ENCODE measurements at places on chromosomes 16 and 17.

- DNase-seq: peak; percentile 91
Measured at GRCh38 chr17:38559051-38559879, 46.5 kb downstream of the SRCIN1 start.

DNA sequence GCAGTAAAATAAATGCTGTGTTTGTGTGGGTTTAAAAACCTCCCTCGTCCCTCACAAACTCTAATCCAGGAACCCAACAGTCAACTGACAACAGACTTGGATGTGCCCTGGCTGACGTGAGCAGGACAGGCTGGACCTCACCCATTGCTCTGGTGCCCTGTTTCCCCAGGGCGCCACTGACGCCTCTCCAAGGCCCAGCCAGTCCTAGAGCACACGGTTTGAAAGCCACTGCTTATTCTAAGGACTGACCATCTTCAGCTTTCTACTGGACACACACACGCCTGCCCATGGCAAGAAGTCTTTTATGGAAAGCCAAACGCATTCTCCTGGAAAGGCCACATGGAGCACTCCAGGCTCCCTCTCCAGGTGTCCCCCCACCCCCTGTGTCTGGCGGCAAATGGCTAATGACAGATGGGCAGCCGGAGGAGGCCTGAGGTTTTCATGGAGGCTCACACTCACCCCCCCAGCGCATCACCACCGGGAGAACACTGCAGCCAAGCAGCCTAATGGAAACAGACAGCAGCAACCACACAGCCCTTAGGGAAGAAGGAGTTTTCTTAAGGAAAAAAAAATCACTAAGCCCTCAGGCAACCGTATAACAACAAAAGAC lies 319.2 kb downstream of the SOX9 start:
- DNase-seq: peak; percentile 45

DNA sequence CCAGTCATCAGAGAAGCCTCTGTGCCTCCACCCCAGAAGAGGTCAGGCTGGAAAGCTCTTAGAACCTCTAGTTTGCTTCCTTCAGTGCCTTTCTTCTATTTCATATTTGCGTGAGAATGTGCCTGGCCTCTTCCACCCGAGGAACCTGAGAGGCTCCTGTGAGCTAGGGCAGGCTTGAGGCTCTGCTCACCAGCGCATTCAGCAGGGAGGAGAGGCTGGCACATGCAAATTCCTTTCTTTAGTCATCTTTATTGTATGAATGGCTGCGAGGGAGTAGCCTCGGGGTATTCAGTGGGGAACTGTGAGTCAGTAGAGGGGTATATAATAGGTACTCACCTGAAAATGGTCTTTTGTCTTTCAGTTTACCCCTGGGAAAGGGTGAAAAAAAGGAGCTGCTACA lies 268.3 kb downstream of the ABCC12 start:
- DNase-seq: no peak

GRCh38 chr16:30349675-30350074 lies 5.4 kb downstream of the CD2BP2 start:
- no peak for DNase-seq

- no peak for DNase-seq
Measured at GRCh38 chr17:77798031-77798430, 160.5 kb upstream of the TNRC6C start.

- DNase-seq: no peak
Measured at GRCh38 chr16:48112600-48112999, 43.2 kb downstream of the ABCC12 start.

DNA sequence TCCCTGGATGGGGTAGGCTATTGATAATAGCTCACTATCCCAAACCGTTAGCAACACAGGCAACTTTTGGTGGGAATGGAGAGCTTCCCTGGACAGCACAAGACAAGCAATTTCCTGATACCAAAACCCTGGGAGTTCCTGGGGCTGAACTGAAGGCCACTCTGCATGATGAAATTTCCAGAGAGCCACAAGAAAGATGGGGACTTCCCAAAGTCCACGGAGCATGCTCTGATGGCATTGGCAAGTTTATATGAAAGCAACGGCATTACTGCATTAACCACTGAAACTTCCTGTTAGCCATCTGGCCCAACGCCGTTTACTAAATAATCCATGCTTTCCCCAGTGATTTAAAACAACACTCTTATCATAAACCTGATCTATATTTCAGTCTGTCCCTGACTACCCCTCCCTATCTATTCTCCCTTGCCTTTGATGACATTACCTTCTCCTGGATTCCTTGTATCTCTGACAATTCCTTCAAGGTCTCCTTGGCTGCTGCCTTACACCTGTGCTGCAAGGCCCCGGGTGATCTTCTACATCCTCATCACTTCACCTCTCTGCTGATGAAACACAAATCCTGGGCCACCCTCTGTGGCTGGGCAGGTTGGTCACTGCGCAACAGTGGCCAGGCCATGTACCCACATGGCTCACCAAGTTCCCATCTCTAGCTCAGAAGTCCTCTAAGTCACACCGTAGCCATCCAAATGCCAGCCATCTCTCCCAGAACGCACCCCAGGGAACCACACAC lies 108.5 kb upstream of the RCVRN start:
- DNase-seq: no peak

DNA sequence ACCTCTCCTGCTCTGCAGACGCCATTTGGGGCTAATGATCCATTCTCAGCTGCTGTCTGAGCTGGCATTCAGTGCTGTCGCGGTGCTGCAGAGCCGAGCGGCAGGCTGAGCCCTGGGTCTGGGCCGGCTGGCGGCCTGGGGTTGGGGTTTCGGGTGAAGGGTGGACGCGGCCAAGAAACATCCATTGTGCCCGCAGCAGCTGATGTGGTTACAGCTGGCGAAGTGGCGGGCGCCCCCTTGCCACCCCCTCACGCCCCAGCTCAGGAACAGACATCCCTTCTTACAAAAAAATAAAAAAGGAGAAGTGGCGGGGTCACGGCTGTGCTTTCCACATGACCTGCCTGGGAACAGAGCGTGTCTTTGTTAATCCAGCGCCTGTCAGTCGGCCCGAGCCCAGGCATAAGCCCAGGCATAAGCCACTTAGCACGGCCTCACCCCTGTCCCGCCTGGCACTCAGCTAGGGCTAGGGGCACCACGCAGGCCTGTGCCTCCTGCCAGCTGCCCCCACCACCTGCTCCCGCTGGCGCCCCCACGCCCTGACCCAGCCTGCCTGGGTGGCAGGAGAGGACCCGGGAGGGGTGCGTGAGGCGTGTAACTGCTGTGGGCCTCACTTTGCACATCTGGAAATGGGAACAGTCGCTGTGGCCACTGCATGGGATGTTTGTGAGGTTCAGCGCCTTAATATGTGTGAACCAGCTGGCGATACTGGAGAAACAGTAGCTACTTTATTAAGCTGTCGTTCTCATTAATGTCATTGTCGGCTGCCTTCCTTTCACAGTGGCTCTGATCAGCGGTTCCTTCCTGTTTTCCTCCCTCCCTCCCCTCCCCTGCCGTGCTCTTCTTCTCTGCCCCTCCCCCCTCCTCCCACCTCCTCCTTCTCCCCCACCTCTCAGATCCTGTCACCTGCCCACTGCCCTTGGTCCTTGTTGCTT lies 197.7 kb upstream of the CIBAR2 start:
- no peak for DNase-seq

GRCh38 chr17:81388091-81388611 lies 7.1 kb upstream of the BAHCC1 start:
- no peak for DNase-seq

DNA sequence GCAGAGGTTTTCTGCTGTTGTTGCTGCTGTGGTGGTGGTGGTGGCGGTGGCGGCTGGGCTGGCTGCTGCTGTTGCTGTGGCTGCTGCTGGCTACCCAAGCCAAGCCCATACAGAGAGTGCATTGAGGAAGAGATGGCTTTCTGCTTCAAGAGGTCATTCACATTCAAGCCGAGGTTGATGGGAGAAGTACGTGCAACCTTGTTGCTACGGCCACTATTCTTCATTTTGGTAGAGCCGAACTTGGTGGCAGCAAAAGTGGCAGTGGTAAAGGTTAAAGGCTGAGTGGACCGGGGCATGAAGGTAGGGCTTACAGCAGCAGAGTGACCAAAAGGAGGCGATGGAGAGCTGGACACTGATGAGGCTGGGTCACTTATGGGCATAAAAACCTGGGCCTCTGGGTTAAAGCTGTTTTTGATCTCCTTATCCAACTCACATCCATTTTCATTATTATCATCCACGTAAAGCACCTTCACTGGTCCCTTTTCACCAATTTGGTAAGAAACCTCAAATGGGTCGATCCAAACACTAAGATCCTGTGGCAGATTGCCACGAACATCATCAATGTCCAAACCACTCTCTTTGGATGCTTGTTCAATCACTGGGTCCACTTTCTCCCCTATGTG lies 2.8 kb downstream of the TOB1 start:
- no peak for DNase-seq

GRCh38 chr17:48125829-48126531 lies 18.4 kb downstream of the SNX11 start:
- peak; percentile 64 for DNase-seq

DNA sequence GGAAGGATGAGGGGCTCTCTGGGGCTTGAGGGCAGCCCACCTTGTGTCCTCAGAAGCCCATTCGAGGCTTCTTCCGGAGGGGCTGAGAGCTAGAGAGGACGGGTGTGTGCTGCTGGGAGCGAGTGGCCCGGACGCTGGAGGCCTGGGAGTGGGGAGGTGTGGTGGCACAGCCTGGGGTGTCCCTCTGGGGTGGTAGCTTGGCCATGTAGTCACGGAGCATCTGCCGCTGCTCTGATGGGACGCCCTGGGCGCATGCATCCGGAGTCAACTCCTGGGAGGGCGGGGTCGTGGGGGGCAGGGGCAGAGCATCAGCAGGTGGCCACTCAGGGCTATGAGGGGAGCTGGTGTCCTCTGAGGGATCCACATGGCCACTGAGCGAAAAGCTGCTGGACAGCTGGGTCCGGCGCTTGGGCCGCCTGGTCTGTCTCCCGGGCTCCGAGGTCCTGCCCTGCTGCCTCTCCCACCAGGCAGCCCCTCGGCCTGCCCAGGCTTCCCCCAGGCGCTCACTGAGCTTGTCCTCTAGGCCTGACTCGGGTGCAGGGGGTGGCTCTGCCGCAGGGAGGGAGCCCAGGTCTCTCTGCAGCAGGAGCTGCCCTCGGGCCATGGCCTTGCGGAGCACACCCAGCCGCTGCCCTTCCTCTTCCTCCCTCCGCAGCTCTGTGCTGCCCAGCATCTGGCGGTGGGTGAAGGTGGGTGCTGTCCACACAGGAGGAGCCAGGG lies 7.8 kb downstream of the TAF1C start:
- DNase-seq: no peak

- no peak for DNase-seq
Measured at GRCh38 chr16:89574681-89575246, 794 bp upstream of the CPNE7 start.

DNA sequence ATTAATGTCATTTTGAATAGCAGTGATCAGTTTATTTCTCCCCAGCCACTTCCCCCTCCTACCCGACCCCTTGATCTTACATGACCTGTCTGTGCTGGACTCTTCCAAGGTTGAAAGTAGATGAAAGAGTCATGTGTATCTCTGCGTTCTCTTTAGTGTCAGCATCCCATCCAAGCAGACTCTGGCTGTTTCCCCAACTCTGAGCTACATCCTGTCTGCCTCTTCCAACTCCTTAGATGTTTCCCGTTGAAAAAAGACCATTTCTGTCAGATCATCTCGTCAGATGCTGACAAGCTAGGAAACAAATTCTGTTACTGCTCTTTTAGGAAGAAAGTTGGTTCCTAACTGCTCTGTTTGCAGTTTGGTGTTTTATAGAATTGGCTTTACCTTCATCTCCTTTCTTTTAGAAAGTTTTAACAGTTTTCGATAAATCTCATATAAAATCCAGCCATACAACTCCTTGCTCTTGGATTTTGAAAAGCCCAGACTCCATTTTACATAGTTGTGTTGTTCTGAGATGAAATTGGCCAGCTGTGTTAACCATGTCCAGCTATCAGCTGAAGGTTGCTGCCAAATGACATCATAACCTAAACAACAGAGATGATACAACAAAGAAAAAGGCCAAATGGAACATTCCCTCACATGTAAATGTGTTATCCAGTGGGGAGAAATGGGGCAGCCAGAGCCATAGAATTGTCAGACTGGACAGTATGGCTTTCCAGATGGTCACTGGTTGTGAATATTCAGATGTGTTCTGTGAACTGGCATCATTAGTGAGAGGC lies 43.5 kb downstream of the CYB561 start:
- DNase-seq: no peak

DNA sequence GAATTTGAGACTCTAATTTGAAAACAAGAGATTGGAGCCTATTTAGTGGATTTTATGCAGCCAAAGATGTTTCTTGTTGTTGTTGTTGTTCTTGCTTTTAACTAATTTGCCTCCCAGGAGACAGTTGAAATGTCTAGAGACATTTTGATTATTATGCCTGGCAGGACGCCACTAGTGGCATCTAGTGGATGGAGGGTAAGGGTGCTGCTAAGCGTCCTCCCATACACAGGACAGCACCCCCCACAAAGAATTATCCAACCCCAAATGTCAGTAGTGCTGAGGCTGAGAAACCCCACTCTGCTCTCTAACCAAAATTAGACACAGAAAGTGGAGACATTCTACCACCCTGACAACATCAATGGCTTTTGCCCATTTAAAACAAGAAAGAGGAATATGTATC lies 15.4 kb upstream of the HSBP1 start:
- no peak for DNase-seq

DNA sequence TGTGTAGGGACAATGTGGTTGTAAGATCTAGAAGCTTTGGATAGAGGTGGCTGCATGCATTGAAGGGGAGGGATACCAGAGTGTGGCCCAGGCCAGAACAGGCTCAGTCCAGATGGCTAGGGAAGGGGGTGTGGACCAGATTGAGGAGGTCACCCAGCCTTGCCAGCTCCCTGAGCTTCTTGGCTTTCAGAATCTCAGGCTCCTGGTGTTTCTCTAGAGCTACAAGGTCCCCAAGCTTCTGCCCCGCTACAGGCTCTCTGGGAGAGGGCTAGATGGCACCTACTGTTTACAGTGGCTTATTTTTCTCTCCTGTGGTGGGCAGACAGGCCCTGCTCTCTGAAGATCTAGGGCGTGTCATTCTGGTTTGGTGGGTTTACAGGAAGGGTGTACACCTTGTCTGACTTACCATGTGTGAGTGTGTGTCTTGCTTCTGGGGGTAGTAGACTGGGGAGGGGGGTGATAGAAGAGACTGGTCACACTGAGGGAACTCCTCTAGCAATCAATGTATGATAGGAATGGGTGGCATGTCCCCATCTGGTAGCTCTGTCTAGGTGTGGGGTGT lies 1.1 kb downstream of the RARA start:
- DNase-seq: no peak

DNA sequence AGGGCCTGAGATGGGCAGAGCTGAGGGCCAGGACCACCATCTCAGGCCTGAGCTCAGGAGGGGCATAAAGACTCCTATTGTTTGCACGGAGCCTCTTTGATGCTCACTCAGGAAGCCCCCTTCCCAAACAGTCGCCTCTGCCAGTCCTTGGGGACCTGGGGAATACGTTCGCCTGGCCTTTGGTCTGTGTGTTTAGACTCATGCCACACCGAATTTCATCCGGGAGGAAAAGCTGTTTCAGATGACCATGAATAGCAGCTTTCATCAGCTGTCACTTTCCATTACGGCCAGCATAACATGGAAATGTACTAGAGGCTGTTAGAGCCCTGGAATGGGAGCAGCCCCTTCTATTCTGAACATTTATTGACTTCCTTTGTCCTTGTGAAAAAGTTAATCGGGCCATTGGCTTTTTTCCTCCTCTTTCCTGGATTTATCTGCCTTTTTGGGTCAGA lies 139.0 kb downstream of the HS3ST3A1 start:
- DNase-seq: peak; percentile 18

Measured in SK-N-DZ (cell line).